ENCODE measurements at places on chromosomes 4 and X.
A peak's percentile ranks its signal among the peaks of the same experiment; 100 is the strongest.

GRCh38 chr4:164701665-164702064 lies 52.3 kb upstream of the SMIM31 start:
- no peak for DNase-seq

GRCh38 chrX:21678048-21678612 lies 20.0 kb upstream of the KLHL34 start:
- no peak for DNase-seq

DNA sequence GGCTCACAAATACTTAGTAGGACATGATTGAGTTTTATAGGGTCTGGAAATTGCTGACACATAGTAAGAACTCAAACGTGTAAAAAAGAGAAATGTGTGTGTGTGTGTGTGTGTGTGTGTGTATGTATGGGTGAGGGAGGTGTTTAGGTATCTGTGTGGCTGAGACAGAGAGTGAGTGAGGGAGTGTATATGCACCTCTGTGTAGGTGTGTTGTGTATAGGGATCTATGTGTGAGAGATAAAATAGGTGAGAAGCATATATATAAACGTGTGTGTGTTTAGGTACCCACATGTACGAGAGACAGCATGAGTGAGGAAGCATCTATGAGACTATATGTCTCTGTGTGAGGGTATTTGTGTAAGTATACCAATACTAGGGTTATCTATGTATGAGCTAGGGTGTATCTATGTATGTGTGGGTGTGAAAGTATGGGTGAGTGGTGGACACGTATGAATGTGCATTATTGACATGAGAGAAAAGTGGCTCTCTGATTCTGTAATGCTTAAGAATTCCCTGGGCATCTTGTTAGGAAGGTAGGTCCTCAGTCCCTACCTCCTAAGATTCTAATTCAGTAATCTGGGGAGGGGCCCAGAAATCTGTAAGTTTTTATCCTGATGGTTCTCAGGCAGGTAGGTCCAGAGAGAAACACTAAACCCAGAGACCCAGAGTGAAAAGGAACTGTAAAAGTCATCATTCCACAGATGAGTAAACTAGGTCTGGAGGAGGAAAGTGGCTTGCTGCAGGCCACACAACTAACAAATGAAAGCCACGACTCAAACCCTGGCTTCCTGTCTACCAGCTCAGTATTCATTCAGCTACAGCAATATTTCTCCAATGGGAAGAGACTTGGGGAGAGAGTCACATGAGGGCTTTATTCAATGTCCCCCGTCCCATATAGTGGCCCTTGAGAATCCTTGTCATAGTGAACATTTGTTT lies 237.0 kb downstream of the IDS start:
- DNase-seq, result no peak

DNA sequence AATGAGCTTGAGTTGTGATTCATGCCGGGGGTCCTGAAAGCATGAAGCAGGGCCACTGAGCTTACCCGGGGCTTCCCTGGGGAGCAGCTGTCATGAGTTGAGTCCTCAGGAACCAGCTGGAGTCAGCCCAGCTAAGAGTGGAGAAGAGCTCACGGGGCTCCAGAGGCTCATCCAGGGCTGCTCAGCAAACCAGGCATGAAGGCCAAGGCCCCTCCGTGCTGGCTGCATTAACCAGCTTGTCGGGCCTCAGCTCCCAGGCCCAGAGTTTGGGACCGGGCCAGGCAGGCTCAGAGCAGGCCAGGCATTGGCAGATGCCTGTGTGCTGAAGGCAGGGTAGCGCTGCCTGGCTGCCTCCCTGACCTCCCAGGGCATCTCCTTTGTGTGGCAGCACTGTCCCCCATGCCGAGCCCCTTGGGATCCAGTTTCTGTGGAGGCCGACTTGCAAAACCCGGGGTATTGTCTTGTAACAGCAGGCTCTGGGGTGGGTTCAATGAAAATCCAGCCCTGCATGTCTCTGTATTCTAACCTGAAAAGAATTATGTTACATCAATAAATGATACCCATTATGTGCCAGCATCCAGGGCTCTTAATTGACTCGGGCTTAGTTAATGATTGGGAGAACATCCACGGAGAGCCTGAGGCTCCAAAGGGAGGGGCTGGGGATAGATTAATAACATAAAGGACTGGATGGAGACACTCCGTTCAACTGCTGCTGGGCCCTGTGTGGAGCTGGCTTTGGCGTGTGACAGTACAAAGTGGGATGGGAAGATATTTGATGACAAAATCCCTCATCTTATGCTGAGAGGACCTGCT lies 68.0 kb upstream of the MSX1 start:
- no peak for DNase-seq

GRCh38 chrX:45196701-45197100 lies 4.0 kb downstream of the DIPK2B start:
- no peak for DNase-seq

DNA sequence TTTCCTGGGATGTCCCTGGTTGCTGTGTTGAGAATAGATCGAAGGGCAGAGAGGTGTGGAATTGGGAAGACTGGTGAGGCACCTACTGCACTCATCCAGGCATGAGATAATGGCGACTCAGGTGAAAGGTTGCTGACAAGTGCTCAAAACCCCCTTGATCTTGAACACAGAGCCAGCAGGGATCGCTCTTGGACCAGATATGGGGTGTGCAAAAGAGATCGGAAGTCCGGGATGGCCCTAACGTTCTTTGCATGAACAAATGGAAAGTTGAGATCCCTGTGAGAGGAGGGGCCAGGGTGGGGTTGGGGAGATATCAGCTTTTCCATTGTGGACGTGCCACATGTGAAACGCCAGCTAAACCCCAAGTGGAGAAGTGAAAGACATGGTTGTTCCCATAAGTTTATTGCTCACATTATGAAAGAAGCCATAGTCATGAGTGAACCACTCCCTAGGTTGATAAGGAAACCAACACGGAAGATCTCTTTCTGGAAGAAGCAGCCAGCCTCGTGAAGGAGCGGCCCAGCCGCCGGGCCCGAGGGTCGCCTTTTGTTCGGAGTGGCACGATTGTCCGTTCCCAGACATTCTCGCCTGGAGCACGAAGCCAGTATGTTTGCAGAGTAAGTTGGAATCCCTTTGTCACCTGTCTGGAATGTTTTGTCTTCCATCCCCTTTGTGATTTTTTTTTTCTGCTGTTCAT lies 22.6 kb upstream of the CLCN4 start:
- DNase-seq, result no peak

DNA sequence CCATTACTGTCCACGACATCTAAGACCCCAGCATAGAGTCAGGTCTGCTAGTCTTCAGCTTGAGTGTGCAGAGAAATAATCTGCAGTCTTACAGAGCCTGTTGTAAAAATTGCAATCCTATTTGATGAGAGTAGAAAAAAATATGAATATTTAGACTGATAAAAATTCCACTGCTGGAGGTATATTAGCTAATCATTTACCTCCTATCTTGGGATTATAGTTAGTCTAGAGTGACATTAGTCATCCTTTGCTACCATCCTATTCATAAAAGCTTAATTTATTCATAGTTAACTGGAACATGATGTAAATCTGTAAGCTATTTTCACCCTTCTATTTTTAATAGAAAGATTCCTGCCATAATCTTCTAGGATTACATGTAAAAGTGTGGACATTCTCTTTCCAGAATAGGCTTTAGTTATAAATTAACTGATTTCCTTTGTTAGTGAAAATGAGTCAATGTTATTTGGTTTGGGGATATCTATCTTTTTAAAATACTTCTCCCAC lies 26.7 kb downstream of the C4orf54 start:
- no peak for DNase-seq

DNA sequence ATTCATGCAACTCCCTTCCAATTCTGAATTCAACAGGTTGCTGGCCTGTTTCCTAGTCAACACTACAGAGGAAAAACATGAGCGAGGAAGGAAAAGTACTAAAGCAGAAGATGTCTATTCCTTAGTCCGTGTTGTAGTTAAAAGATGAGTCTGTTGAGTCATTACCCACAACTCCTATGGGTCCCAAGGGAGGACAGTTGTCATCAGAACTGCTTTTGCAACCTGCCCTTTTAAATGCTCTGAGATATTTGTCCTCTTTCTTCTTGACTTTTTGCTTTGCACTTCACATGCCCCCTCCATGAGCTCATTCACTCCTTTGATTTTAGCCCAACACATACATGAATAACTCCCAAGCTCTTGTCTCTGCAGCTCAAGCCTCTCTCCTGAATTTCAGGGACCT lies 119.2 kb downstream of the CORIN start:
- DNase-seq, result no peak

GRCh38 chr4:56050625-56051024 lies 101.9 kb downstream of the CEP135 start:
- DNase-seq, result no peak

DNA sequence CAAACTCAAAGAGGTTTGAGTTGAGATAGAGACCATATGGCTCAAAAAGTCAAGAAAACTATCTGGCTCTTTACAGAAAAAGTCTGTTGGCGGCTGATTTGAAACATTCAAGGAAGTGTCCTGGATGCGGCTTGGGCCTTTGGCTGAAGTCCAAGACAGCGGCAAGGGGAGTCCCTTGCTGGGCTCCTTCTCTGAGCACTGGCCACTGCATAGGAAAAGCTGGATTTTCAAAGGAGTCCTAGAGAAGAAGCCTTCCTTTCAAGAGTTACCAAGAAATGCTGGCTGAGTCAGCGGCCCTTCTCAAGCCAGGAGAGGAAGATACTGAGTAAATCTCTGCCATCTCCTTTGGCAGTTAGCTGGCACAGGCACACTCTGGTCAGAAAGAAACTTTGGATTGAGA lies 12.1 kb downstream of the APLN start:
- DNase-seq, result no peak

- DNase-seq, result no peak
Observed at GRCh38 chr4:86965019-86965976, 30.5 kb downstream of the AFF1 start.

DNA sequence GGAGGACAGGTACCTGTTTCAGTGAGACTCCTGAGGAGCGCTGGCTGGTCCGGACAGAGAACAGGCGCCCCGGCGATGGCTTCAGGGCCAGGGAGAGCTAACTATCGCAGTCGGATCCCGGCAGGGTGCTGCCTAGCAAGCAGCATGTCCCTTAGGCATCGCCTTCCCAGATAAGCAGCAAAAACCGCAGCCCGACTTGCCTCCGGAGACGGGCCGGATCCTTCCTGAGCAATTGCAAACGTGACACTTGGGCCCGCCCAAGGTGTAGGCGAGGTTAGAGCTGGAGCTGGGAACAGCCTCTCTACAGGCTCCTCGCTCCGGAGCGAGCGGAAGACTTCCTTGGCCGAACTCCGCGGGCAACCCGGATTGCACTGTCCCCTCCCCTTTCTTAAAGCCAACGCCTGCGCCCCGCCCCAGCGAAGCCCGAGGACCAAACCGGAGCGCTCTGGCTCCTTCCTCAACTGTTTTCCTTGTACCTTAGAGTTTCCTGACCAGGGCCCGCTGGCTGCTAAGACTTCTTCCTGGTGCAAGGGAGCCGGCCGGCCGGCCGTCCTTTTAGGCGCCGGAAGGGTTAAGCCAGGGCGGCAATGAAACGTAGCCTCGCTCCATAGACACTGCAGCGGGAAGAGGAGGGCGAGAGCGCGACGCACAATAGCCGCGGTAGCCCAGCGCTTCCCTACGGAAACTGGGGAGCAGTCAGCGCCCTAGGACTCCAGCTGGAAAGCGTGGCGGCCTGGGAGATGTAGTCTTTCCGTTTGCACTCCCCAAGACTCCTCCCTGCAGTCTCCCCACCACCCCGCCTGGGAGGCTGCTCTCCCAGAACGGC lies at the start of gene OPHN1:
TSS of gene OPHN1 (minus strand) at position 341 of the 826 bp plus-strand sequence. CDS start 475 bp downstream, outside the sequence.
- no peak for DNase-seq

DNA sequence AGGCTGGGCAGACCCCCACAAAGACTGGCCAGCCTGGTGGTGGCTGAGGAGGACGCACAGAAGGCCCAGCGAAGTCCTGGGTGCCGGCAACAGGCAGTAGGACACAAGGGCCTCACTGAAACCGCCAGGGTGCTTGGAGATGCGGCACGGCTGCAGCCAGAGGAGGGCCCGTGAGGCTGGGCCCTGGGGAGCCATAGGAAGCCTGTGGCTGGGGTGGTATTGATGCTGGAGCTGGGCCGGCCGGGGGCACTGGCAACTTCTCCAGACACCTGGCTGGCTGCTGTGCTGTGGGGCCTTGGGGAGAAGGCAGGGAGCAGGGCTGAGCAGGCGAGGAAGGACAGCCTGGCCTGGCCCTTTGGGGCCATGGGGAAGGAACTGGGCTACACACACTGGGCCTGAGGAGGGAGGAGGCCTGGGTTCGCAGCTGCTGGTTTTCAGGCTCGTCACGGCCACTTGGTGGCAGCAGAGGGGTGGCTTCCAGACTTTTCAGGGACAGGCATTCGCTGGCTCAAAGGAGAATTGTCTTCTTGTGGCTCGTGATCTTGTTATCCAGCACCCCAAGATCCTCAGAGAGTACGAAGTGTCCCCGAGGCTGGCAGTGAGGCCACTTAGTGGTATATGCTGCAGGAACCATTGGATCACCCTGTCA lies 37.2 kb downstream of the ATP2B3 start:
- DNase-seq, result no peak

DNA sequence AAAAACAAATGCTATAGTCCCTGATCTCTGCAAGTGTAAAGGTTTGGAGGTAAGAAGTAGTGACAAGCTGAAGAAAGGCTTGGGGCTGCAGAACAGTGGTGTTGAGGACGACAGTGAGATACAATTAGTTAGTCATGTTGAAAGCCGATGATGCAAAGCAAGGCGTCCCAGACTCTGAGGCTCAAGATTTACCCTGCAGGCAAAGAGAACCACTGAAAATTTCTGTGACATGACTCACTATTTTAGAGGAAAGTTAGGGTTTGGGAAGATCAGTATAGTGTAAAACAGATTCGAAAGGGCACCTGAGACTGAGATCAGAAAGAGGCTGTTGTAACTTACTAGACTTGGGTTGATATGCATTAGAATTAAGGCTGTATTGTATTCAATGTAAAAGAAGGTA lies 281.3 kb upstream of the FTHL17 start:
- DNase-seq, result no peak

DNA sequence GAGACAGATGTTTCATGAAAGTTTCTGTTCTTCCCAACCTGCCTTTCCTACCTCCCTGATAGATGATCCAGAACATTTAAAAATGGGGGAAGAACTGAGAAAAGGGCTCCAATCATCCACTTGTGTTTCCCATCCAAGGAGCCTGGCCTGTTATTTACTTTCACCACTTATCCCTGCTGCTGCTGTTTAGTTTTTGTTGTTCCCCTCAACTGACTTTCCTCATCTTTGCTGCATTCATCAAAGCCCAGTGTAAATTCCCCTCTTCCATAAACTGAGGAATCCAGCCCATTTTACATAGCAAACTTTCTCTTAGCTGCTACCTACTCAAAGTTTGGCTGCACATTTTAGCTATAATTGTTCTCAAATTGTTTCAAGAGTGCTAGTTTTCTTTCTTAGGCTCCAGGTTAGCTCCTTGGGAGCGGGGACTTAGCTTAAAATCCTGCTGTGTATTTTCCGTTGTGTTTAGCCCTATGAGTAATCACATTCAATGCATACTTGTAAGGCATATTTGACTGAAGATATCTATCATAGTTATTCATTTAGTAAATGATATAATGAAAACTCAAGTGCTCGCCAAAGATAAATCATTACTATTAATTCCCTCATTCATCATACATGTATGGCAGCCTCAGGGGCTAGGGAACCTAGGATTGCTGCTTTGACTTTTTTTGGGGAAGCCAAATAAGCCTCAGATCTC lies 1.4 kb upstream of the PTPN13 start:
- no peak for DNase-seq

- DNase-seq, result no peak
Observed at GRCh38 chr4:3193531-3194203, 55.3 kb upstream of the MSANTD1 start.

- DNase-seq, result peak; percentile 41
Observed at GRCh38 chr4:184437565-184438265, 36.6 kb downstream of the IRF2 start.
